ENCODE measurements at places on chromosomes 16 and 17.

GRCh38 chr17:41599680-41600079 lies 12.9 kb downstream of the KRT16 start:
- DNase-seq: no peak

DNA sequence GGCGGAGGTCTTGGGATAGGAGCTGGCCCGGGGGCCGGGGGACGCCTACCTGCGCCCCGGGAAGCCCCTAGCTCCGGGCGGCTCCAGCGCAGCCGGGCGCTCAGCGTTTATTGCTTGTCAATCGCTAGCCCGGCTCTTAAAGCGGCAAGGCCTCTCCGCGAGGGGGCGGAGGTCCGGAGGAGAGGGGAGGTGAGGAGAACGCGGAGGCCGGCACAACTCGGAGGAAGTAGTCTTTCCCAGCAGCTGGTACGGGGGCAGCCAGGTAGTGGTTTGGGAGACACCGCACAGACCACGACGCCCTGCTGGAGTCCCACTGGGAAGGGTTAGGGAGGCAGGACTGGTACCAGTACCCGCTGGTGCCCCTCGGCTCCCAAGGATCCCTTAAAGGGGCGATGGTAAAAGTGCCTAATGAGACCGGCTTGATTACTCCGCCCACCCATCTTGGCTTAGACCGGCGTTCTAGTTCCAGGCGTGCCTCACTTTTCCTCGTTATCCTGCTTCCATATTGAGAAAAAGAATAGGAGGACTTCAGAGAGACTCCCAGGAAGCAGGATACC lies at the start of gene MPP2:
MPP2 (minus strand) TSS at position 112 of the 557 bp plus-strand sequence. CDS start 3,076 bp downstream, outside the sequence.
- DNase-seq: peak; percentile 61

DNA sequence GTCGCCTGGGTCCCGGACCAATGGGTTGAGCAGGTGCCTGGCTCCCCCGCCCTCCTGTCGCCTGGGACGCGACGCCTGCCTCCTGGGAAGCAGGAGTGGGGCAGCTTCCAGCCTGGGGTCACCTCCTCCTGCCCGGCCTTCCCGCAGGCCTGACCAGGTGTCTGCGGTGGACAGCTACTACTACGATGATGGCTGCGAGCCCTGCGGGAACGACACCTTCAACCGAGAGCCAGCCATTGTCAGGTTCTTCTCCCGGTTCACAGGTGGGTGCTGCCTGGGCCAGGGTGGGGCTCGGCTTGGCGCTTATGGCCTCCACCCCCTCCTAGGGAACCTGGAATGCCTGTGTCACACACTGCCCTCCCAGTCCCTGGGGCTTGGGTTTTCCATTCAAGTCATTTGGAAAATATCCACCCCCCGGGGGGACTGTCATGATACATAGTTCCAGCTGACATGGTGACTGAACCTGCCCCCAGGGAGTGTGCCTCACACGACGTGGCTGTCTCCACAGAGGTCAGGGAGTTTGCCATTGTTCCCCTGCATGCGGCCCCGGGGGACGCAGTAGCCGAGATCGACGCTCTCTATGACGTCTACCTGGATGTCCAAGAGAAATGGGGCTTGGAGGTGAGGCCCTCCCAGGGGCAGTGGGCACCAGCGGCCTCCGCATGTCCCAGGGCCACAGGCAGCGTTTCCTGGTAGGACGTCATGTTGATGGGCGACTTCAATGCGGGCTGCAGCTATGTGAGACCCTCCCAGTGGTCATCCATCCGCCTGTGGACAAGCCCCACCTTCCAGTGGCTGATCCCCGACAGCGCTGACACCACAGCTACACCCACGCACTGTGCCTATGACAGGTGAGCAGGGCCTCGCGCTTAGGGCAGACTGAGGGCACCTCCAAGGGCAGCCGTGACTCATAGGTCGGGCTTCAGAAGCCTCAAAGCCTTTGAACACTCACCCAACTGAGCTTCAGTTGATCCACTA lies 2.3 kb downstream of the DNASE1 start:
- no peak for DNase-seq

- DNase-seq: no peak
Measured at GRCh38 chr17:76086384-76086783, 7.4 kb downstream of the ZACN start.

DNA sequence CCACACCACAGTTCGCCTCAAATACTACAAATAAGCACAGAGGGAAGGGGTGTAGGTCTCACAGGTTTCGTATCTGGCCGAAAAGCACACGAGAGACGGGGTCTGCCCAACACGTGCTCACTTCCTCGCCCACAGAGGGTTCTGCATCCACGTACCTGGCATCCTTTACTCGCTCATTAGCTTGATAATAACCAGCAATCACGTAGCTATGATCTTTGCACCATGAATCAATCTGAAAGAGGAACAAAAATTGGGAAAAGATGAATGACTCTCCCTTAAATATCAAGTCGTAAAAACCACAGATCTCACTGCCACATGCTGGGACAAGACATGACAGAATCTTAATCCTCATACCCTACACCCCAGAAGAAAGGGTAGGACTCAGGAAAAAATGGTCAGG lies 10.5 kb downstream of the EMC8 start:
- DNase-seq: no peak

GRCh38 chr17:31787857-31788570 lies 71.0 kb downstream of the COPRS start:
- no peak for DNase-seq

- no peak for DNase-seq
Measured at GRCh38 chr16:1548727-1549126, 15.3 kb downstream of the TMEM204 start.

DNA sequence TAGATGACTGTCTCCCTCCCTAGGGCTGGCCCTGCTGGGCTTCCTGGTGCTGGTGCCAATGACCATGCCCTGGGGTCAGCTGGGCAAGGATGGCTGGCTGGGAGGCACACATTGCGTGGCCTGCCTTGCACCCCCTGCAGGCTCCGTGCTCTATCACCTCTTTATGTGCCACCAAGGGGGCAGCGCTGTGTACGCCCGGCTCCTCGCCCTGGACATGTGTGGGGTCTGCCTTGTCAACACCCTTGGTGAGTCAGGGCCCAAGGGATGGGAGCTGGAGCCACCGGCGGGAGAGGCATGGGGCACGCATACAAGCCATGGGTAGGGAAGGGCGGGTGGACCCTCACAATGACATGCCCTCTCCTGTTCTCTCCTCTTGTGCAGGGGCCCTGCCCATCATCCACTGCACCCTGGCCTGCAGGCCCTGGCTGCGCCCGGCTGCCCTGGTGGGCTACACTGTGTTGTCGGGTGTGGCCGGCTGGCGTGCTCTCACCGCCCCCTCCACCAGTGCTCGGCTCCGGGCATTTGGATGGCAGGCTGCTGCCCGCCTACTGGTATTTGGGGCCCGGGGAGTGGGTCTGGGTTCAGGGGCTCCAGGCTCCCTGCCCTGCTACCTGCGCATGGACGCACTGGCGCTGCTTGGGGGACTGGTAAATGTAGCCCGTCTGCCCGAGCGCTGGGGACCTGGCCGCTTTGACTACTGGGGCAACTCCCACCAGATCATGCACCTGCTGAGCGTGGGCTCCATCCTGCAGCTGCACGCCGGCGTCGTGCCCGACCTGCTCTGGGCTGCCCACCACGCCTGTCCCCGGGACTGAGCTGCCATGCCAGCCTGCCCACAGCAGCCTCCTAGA lies 2.2 kb downstream of the PAQR4 start:
- no peak for DNase-seq

DNA sequence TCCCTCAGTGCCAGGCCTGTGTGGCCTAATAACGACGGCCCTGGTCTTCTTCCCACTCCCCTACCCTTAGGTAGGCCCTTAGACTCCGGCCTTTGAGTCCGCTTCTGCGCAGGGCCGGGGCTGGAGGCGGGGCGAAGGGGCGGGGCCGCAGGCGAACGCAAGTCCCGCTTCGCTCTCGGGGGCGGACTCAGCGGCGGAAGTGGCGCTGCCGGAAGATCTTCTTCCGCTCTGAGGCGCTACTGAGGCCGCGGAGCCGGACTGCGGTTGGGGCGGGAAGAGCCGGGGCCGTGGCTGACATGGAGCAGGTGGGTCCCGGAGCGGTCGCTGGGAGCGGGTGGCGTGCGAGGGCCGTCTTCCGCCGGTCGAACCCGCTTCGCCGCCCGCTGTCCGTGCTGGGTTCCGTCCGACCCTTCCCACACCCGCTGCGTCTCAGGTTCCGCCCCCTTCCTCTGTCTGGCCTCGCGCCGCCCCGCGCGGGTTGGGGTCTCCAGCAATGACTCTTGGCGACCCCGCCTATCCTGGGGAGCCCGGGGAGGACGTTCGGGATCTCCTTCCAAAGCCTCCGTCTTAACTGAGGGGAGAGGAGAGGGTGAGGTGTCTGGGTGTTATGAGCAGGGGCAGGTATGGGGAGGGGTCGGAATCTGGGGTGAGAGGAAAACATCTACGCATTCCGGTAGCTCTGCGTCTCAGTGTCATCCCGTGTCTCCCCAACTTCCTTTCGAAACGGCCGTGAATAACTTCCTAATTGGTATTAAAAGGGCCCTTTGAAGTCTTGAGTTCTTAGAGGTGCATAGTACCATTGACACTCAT lies at the start of gene STARD3:
STARD3 (plus strand) TSS at position 218 of the 810 bp plus-strand sequence. CDS start 16,388 bp downstream, outside the sequence.
- peak; percentile 90 for DNase-seq

DNA sequence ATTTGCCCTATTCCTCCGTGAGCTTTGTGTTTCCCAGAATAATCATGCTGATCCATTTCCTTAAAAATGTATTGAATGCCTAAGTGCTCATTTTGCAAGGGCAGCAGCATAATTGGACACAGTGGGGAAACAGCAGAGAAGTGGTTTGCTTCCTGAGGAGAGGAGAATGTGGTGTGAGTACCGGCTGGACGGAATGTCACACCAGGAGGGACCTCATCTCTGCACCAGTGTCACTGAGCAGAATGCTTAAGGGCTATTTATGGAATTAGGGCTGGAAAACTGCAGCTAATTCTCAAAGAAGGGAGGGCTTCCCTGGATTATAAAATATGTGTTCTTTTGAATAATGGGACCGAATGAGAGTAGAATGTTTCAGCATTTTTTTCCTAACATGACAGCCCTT lies 1100.6 kb upstream of the RBFOX1 start:
- no peak for DNase-seq

DNA sequence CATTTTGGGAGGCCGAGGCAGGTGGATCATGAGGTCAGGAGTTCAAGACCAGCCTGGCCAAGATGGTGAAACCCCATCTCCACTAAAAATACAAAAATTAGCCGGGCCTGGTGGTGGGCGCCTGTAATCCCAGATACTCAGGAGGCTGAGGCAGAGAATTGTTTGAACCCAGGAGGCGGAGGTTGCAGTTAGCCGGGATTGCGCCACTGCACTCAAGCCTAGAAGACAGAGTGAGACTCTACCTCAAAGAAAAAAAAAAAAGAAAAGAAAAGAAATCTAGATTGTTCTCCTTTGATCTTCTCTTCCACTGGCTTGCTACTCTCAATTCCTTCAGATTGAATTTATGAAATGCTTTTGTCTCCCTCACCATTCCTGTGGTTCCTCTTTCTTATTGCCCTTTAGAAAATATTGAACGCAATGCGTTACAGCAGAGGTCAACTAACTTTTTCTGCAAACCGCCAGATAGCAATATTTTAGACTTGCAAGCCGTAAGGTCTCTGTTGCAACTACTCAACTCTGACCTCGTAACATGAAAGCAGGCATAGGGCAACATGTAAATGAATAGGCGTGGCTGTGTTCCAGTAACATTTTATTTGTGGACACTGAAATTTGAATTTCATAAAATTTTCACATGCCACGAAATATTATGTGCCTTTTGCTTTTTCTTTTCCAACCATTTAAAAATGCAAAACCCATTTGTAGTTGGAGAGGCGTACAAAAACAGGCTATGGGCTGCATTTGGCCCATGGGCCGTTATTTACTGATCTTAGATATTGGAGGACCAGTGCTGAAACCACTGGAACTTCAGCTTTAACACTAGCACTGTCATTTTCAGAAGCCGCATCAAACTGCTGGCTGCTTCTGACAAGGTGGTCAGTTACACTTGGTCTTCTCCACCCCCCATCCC lies 24.8 kb downstream of the PITPNC1 start:
- DNase-seq: no peak

DNA sequence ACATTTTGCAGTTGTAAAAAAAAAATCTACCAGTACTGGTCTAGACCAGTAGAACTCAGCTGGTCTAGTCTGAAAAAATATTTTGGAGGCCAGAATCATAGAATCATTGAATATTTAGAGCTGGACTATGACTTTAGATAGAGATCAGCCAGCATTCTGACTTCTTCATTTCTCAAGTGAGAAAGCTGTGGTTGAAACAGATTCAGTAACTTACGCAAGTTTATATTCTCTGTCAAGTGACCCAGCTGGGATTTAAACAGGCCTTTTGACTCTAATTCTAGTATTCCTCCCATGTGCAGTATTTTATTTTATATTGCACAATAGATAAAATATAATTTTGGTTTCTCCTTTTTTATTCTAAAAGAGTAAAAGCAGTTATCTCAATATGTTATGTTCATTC lies 4.9 kb downstream of the TNRC6A start:
- no peak for DNase-seq

GRCh38 chr16:67703626-67704025 lies 15.5 kb downstream of the GFOD2 start:
- DNase-seq: no peak

DNA sequence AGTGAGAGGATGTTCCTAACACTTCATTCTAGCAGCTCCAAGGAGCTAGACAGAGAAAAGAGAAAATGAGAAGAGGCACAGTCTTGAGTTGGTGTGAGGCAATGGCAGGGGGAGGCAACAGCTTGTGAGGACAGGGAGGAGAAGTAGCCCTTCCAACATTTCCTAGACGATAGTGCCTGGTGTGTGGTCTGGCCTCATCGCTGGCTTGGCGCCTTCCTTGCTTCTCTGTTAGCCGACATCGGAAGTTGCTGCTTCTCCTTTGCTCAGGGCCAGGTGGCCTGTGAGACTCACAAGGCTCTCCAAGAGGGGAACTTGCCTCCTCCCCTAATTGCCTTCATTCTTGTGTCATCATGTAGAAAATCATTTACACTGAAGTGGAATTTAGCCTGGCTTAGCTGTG lies 208.7 kb downstream of the MAP2K4 start:
- no peak for DNase-seq

All from NCI-H510A (cell line).